NCI-H2081 treated with DMSO at 0.1 percent for 48 hours (cell line): ENCODE measurements at places on chromosomes 12 and 14.

DNA sequence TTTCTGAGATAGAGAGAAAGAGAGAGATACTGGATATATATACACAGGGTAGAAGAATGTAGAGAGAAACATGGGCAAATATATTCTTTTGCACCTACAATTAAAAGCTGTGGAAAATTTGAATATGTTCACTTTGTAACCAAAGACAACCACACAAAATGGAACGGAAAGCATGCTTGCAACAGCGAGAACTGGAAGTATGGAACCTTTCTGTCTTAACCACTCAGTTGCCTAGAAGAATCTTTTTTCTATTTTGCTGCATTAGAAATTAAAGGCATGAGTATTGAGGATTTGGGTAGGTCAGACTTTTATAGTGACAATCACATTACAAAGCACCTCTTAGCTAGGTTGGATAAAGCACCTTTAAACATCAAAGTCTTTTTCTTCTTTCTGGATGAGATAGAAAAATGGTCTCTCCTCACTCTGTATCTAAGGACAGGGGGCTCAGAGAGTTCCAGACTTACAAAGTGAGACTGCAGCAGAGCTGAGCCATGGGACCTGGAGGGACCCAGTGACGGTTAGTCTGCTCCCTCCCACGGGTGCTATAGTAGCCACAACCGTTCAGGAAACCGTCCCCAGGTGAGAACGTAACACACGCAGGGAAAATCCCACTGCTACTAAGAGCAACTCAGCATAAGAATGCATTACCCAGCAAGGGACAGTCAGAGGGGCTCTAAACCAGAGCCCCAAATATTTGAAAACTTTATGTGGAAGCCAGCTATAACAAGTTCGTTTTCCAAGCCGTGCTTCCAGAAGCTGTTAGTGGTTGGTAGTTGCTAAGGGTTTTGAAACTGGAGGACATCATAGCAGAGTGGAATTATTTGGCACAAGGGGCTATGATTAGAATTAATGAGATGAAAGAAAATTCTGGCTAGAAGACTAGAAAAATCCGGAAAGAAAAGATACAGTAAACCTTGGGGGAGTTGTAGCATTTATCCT is 97.1 kb downstream of the DAD1 start:
- no peak for DNase-seq

DNA sequence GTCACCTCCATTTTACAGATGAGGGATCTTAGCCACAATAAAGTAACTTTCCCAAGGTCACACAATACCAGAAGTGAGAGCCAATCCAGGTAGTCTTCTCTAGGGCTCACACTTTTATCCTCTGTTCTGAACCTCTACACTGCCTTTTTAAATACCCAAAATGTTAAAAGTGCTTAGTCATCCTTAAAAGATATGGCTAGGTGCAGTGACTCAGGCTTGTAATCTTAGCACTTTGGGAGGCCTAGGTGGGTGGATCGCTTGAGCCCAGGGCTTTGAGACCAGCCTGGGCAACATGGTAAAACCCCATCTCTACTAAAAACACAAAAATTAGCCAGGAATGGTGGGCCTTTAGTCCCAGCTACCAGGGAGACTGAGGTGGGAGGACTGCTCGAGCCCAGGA is 104.1 kb upstream of the PPP4R3A start:
- DNase-seq = no peak

GRCh38 chr12:80053051-80053790 is 46.1 kb upstream of the OTOGL start:
- no peak for DNase-seq

DNA sequence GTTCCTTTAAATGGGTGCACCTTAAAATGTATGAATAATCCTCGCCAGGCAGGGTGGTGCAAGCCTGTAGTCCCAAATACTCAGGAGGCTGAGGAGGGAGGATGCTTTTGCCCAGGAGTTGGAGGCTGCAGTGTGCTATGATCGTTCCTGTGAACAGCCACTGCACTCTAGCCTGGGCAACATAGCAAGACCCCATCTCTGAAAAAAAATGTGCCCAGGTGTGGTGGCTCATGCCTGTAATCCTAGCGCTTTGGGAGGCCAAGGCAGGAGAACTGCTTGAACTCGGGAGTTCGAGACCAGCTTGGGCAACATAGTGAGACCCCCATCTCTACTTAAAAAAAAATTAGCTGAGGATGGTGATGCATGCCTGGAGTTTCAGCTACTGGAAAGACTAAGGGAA is 39.6 kb downstream of the ACACB start:
- no peak for DNase-seq

- no peak for DNase-seq
Observed at GRCh38 chr14:90023176-90023896, 38.5 kb upstream of the KCNK13 start.

DNA sequence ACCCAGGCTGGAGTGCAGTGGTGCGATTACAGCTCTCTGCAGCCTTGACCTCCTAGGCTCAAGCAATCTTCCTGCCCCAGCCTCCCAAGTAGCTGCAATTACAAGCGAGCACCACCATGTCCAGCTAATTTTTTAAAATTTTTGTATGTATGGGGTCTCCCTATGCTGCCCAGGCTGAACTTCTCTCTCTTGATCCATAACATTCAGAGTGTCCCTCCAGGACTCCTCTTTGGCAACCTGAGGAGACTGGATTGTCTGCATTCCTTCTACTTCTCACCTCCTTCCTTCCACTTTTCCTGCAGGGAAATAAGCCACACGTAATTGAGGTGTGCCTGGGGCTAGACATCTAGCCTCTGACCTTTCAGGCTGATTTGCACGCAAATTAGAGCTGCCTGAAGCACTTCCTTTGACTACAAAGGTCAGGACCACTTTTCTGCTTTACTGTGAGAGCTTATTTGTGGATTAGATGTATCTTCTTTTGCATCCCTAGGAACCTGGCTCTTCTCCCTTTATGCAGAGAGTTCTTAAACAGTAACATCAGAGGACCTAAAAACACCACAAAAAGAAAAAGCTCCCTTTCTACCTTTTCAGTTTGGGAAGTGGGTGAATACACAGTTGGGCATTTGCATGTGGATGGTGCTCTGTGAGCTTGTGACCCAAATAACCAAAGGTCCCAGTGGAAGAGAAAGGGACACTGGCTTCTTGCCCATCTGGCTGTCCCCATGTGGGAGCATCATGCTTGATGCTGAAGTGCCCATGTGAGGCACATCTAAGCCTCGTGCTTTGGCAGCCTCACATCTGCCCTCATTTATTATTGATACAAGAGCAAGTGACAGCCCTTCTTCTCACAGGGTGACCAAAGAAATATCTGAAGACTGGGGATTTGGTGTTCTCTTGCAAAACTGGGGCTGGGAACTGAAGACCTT is 33.5 kb downstream of the PYGL start:
- no peak for DNase-seq

- no peak for DNase-seq
Observed at GRCh38 chr12:86196465-86196864, 59.7 kb downstream of the MGAT4C start.

- no peak for DNase-seq
Observed at GRCh38 chr14:50082308-50082742, 34.0 kb downstream of the VCPKMT start.

- DNase-seq = no peak
Observed at GRCh38 chr14:91873471-91874415, 6.4 kb upstream of the TC2N start.

DNA sequence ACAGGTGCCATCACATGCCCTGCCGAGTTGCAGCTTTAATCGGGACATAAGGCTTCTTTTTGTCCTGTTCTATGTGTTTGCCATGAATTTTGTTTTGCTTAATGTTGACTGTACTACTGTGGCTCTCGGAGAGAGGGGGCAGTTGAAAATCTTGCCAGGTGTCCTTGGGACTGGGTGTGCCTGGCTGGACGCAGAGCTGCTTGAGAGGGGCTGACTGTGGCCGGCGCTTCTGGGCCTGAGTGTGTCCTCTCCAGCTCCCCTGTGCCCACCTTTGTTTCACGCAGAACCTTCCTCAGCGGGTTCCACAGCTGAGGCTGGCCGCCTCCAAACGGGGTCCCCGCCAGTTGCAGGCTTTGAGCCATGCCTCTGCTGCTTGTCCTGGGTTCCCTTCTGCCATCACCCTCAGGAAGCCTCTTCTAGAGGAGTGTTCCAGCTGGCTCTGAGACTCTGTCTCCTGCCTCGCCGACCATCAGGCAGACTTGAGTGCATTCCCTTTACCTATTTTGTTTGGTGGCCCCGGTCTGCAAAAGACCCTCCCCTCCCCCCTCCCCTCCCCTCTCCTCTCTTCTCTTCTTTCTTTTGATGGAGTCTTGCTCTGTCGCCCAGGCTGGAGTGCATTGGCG is 49.7 kb downstream of the DDX51 start:
- no peak for DNase-seq
